ENCODE measurements at places on chromosomes 13 and 19. TPM values are rescaled to one million over a fixed set of nuclear protein-coding genes. Genes with fewer than 3 reads are reported as not detected.

The NXNL1 gene
- polyA plus RNA-seq, result not detected

- H3K36me3 ChIP-seq, result no peaks in the 10 kb centered on the region
- no peak for DNase-seq
- H3K27me3 ChIP-seq, result peaks cover 16% of the 10 kb centered on the region
Measured at GRCh38 chr13:113418722-113419049, 34.6 kb downstream of the ADPRHL1 start.

DNA sequence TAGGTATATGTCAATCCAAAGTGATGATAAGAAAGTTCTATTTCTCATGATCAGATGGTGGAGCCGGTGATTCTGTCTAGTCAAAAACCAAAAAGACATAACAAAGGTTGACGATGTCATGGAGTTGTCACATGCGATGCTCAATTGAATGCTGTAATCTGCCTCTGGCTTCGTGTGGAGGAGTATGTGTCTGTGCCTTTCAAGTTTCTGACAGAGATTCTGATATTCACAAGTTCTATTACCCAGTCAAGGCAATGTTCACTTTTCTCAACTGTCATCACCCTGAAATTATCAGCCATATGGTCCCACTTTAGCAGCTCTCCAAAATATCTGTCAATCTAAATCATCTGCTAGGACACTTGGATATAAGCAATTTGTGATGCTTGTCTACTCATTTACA lies 367.6 kb upstream of the PRR20A start:
- no peak overlapping the region for H3K4me3 ChIP-seq
- no peaks in the 10 kb centered on the region for H3K4me1 ChIP-seq
- no peaks in the 10 kb centered on the region for H3K36me3 ChIP-seq
- no peaks in the 10 kb centered on the region for H3K27me3 ChIP-seq
- H3K27ac ChIP-seq, result no peak overlapping the region

The CACNG8 gene
- 0.15 TPM for polyA plus RNA-seq

GRCh38 chr19:1259876-1260748 lies 9.0 kb upstream of the CIRBP start:
- peaks cover 87% of the 10 kb centered on the region for H3K4me1 ChIP-seq
- DNase-seq, result no peak
- H3K4me3 ChIP-seq, result peak overlapping the region; percentile 29
- H3K27ac ChIP-seq, result peak overlapping the region; percentile 82

The ZNF793 gene
- polyA plus RNA-seq, result 15.3 TPM

DNA sequence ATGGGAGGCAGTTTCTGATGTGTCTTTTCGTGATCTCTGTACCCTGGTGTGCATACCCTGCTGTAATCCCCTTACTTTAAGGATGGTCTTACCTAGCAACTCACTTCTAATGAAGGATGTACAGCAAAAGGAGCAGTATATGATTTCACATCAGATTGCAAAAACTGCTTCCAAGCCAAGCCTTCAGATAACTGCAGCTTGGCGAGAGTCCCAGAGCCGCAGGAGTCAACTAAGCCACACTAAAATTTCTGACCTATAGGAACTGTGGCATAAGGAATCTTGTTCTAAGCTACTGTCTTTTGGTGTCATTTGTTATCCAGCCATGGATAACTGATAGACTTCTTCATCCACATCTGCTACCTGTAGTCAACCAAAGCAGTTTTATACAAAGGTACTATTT lies 496.7 kb downstream of the GPC6 start:
- no peaks in the 10 kb centered on the region for H3K27me3 ChIP-seq
- DNase-seq, result no peak
- H3K36me3 ChIP-seq, result no peaks in the 10 kb centered on the region
- H3K4me3 ChIP-seq, result no peak overlapping the region

GRCh38 chr13:62130062-62130970 lies 714.7 kb upstream of the PCDH20 start:
- no peaks in the 10 kb centered on the region for H3K27me3 ChIP-seq
- no peak overlapping the region for H3K27ac ChIP-seq

DNA sequence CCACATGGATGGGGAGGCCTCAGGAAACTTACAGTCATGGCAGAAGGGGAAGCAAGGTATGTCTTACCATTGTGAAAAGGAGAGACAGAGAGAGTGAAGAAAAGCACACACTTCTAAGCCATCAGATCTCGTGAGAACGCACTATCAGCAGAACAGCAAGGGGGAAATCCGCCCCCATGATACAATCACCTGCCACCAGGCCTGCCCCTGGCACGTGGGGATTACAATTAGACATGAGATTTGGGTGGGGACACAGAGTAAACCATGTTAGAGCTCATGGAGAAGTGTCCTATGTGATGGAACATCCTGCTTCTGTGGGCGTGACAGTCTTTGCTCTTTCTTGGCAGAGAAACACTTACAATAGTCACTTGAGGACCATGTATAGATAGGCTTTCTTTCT lies 28.1 kb upstream of the ZNF331 start:
- no peak overlapping the region for H3K27ac ChIP-seq
- H3K27me3 ChIP-seq, result no peaks in the 10 kb centered on the region
- no peak for DNase-seq
- H3K36me3 ChIP-seq, result no peaks in the 10 kb centered on the region
- peaks cover 15% of the 10 kb centered on the region for H3K4me1 ChIP-seq
- H3K4me3 ChIP-seq, result no peak overlapping the region

The TSKS gene
- polyA plus RNA-seq, result 0.15 TPM

- H3K27me3 ChIP-seq, result peaks cover 43% of the 10 kb centered on the region
- no peaks in the 10 kb centered on the region for H3K36me3 ChIP-seq
- no peak within 1 kb of the TSS for H3K4me3 ChIP-seq
- no peak within 1 kb of the TSS for H3K27ac ChIP-seq
Measured at GRCh38 chr19:19211499-19212420, at the start of gene NCAN. TSS of gene NCAN (plus strand) at chr19:19211958. CDS start at chr19:19216954, 4,996 bp downstream.

The DACH1 gene
- 25.0 TPM for polyA plus RNA-seq

GRCh38 chr19:4508698-4509097 lies 9.6 kb downstream of the PLIN4 start:
- DNase-seq, result no peak
- peaks cover 10% of the 10 kb centered on the region for H3K36me3 ChIP-seq
- H3K27ac ChIP-seq, result no peak overlapping the region
- H3K4me1 ChIP-seq, result no peaks in the 10 kb centered on the region

- no peaks in the 10 kb centered on the region for H3K27me3 ChIP-seq
- H3K4me1 ChIP-seq, result no peaks in the 10 kb centered on the region
- H3K36me3 ChIP-seq, result peaks cover 20% of the 10 kb centered on the region
- no peak overlapping the region for H3K4me3 ChIP-seq
- no peak for DNase-seq
Measured at GRCh38 chr19:49347835-49348234, 12.6 kb downstream of the CD37 start.

GRCh38 chr13:94333131-94333820 lies 146.2 kb downstream of the DCT start:
- DNase-seq, result no peak
- H3K27me3 ChIP-seq, result no peaks in the 10 kb centered on the region
- H3K36me3 ChIP-seq, result no peaks in the 10 kb centered on the region
- no peak overlapping the region for H3K27ac ChIP-seq
- no peaks in the 10 kb centered on the region for H3K4me1 ChIP-seq
- no peak overlapping the region for H3K4me3 ChIP-seq

GRCh38 chr13:82747958-82748357 lies 1134.3 kb downstream of the SLITRK1 start:
- no peaks in the 10 kb centered on the region for H3K4me1 ChIP-seq
- DNase-seq, result no peak
- no peaks in the 10 kb centered on the region for H3K27me3 ChIP-seq
- H3K4me3 ChIP-seq, result no peak overlapping the region
- H3K27ac ChIP-seq, result no peak overlapping the region

The ZNF536 gene
- polyA plus RNA-seq, result 5.3 TPM

GRCh38 chr13:110989331-110989730 lies 74.5 kb upstream of the ANKRD10 start:
- no peaks in the 10 kb centered on the region for H3K36me3 ChIP-seq
- no peak overlapping the region for H3K4me3 ChIP-seq
- no peak for DNase-seq
- H3K27ac ChIP-seq, result no peak overlapping the region
- no peaks in the 10 kb centered on the region for H3K4me1 ChIP-seq
- H3K27me3 ChIP-seq, result no peaks in the 10 kb centered on the region

- H3K27ac ChIP-seq, result no peak overlapping the region
- H3K36me3 ChIP-seq, result no peaks in the 10 kb centered on the region
- no peaks in the 10 kb centered on the region for H3K4me1 ChIP-seq
Measured at GRCh38 chr13:32002873-32003272, 28.7 kb upstream of the FRY start.

DNA sequence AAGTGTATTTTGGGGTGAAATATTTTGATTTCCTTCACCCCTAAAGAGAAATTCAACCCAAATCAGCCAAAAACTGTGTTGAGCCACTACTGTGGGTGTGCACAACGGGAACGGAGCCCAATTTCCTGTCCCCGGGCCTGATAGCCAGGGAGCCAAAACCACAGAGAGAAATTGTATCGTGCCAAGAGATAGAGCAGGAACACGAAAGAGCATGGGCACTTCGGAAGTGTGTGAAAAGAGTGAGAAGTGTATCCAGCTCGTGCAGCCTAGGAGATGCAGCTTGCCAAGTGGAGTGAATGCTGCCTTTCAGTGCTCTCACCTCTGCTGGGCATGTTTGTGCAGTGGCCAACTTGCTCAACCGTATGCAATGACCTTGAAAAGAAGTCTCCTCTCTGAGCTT lies 19.4 kb upstream of the PLEKHF1 start:
- no peaks in the 10 kb centered on the region for H3K36me3 ChIP-seq
- no peak overlapping the region for H3K27ac ChIP-seq
- H3K4me3 ChIP-seq, result no peak overlapping the region
- no peak for DNase-seq

GRCh38 chr19:40232479-40232878 lies 6.0 kb upstream of the CCNP start:
- H3K27ac ChIP-seq, result no peak overlapping the region
- peaks cover 16% of the 10 kb centered on the region for H3K4me1 ChIP-seq
- no peaks in the 10 kb centered on the region for H3K27me3 ChIP-seq
- peaks cover 36% of the 10 kb centered on the region for H3K36me3 ChIP-seq
- no peak overlapping the region for H3K4me3 ChIP-seq

The OR7C1 gene
- polyA plus RNA-seq, result 0.03 TPM

- H3K27ac ChIP-seq, result no peak overlapping the region
- H3K4me3 ChIP-seq, result no peak overlapping the region
- H3K36me3 ChIP-seq, result no peaks in the 10 kb centered on the region
- peaks cover 21% of the 10 kb centered on the region for H3K27me3 ChIP-seq
- DNase-seq, result no peak
- H3K4me1 ChIP-seq, result peaks cover 6% of the 10 kb centered on the region
Measured at GRCh38 chr19:3285647-3286176, 61.3 kb downstream of the CELF5 start.

The SGTA gene
- 41.3 TPM for polyA plus RNA-seq

GRCh38 chr13:91100944-91101343 lies 246.5 kb upstream of the MIR17HG start:
- H3K27ac ChIP-seq, result no peak overlapping the region
- no peak for DNase-seq
- no peaks in the 10 kb centered on the region for H3K36me3 ChIP-seq
- no peak overlapping the region for H3K4me3 ChIP-seq

DNA sequence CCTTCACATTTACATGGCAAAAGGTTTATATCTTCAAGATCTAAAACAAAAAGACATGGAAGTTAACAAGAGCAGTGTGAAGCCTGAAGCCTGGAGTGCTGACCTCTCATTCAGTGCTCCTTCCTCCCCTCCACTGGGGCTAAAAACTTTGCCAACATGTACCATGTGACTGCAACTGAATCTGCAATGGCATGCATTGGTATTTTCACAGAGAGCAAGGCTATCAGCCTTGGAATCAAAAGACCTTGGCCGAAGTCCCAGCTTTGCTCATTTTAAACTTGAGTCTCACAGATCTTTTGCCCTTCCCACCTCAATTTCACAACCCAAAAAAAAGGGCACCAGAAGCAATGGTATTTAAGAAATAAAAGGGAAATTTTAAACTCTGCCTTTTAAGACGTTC lies 325.1 kb downstream of the DCT start:
- no peak overlapping the region for H3K27ac ChIP-seq
- H3K27me3 ChIP-seq, result no peaks in the 10 kb centered on the region
- no peak for DNase-seq
- no peaks in the 10 kb centered on the region for H3K4me1 ChIP-seq
- no peak overlapping the region for H3K4me3 ChIP-seq

The RDH8 gene
- not detected for polyA plus RNA-seq

GRCh38 chr19:31319465-31319864 lies 29.8 kb downstream of the TSHZ3 start:
- no peaks in the 10 kb centered on the region for H3K36me3 ChIP-seq
- H3K4me3 ChIP-seq, result no peak overlapping the region
- no peak overlapping the region for H3K27ac ChIP-seq
- DNase-seq, result no peak

- DNase-seq, result no peak
- no peak overlapping the region for H3K27ac ChIP-seq
- peaks cover 43% of the 10 kb centered on the region for H3K4me1 ChIP-seq
- no peaks in the 10 kb centered on the region for H3K27me3 ChIP-seq
- no peak overlapping the region for H3K4me3 ChIP-seq
Measured at GRCh38 chr19:39150807-39151600, 25.4 kb downstream of the PAK4 start.

The CPB2 gene
- polyA plus RNA-seq, result 0.10 TPM

DNA sequence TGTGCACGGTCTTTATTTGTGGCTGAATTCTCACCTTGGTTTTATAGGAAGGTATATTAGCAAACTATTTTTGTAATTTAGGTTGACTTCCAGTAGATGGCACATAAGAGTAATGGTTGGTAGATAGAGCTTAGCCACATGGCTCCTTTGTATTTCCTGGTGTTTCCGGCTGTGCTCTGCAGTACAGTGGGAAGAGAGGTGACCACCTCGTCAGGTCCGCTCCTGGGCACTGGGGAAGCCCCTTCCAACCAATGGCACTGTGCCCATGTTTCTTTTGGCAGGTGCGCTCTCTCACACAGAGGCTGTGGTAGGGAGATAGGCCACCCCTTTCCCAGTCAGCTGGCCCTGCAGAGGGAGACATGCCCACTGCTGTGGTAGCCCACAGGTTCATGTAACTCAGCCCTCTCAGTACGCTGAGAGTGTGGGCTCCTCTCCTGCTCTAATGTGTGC lies 74.3 kb upstream of the ATP12A start:
- no peaks in the 10 kb centered on the region for H3K4me1 ChIP-seq
- no peak overlapping the region for H3K4me3 ChIP-seq
- H3K27me3 ChIP-seq, result no peaks in the 10 kb centered on the region
- no peaks in the 10 kb centered on the region for H3K36me3 ChIP-seq
- H3K27ac ChIP-seq, result no peak overlapping the region

- no peaks in the 10 kb centered on the region for H3K4me1 ChIP-seq
- H3K27ac ChIP-seq, result no peak overlapping the region
- H3K4me3 ChIP-seq, result no peak overlapping the region
- H3K27me3 ChIP-seq, result no peaks in the 10 kb centered on the region
Measured at GRCh38 chr13:66036024-66036614, 1194.0 kb downstream of the PCDH9 start.

GRCh38 chr13:53250977-53251376 lies 222.4 kb downstream of the OLFM4 start:
- DNase-seq, result no peak
- no peaks in the 10 kb centered on the region for H3K4me1 ChIP-seq
- no peaks in the 10 kb centered on the region for H3K27me3 ChIP-seq

All from large intestine (tissue), 12 donors.